ENCODE measurements at places on chromosomes 2 and 18.

- no peak for DNase-seq
These were observed 300.3 kb downstream of the NBAS start for GRCh38 chr2:15260835-15261234.

DNA sequence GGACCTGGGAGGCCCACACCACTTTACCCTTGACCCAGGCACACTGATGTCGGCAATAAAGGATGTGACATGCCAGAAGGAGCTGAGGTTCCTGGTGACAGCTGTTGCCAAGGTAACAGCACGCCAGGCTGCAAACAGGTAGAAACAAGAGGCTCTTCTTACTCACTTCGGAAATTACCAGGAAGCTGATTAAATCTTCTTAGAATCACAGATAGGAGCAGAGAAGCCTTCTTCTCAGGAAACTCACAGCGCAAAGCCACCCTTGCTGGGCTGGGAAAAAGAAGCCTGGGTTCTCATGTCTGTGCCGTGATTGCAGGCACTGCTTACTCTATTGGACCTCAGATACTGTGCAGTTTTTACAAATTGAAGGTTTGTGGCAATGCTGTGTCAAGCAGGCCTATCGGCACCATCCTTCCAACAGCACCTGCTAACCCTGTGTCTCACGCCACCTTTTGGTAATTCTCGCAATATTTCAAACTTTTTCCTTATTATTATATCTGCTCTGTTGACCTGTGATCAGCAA lies 61.0 kb upstream of the TAF1B start:
- DNase-seq, result no peak

DNA sequence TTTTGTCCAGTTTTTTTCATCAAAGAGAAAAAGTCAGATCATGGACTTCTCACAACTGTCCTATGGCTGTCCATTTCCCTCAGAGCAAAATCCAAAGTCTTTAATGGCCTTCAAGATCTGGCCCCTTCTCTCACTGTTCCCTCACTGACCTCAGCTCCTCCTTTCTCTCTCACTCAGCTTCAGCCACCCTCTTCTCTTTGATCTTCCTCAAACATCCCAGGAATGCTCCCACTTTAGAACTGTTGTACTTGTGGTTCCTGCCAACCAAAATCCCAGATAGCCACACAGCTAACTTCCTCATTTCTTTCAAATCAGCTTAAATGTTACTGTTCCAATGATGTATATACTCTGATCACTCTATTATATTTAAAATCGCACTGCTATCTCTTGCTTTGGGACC lies 82.9 kb downstream of the NUP35 start:
- DNase-seq, result no peak

DNA sequence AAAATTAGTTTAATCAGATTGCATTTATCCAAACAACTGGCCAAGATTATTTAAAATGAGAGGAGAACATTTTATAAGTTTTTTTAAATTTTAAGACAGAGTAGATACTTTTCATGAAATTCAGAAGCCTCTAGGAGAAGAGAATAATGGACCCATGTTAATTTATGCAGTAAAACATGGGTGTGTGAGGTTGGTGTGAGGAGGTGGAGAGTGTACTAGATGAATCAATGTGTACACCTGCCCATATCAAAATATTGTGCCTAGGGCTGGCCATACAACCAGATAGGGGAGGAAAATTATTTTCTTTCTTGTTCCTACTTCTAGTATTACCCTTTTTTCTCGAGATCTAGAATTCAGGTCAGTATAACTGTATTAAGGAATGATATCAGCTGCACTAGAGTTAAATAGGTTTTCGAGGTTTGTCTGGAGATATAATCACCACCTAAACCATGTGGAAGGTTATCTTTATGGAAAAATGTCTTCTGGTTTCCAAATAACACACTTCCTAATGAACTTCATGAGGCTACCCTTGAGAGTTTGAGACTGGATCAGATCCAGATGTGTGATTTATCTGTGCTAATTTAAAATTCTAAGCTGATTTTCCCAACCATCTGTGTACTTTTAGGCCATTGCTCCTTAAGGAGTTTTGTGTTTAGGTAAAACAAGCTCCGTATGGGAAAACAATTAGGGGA lies 37.6 kb downstream of the TMEM178A start:
- DNase-seq, result no peak
